ENCODE measurements at places on chromosomes 11 and 22.

- no peak for DNase-seq
Observed at GRCh38 chr11:134905517-134905916, 493.5 kb upstream of the B3GAT1 start.

- no peak for DNase-seq
Observed at GRCh38 chr11:27864611-27865010, 164.4 kb upstream of the BDNF start.

DNA sequence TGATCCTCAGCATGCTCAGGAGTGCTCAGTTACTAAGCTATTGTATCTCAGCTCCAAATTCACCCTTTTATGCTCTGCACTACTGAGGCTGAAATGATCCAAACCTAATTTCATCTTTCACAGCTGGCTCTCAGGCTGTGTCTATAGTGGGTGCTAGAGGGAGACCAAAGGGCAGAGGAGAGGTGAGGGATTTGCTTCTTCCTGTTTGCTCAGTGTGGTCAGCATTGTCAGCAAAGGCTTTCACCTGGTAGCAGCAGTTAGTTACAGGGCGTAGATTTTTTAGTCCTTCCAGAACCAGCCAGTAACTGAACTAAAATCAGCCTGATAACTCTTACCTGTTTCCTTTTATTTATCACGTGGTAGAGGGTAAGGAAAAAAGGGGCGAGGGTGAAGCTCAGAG lies 33.2 kb downstream of the XRCC6 start:
- DNase-seq: no peak

GRCh38 chr22:37661160-37661924 lies 2.8 kb downstream of the PDXP start:
- peak; percentile 79 for DNase-seq

- DNase-seq: no peak
Observed at GRCh38 chr11:69566001-69566400, 75.0 kb upstream of the CCND1 start.

DNA sequence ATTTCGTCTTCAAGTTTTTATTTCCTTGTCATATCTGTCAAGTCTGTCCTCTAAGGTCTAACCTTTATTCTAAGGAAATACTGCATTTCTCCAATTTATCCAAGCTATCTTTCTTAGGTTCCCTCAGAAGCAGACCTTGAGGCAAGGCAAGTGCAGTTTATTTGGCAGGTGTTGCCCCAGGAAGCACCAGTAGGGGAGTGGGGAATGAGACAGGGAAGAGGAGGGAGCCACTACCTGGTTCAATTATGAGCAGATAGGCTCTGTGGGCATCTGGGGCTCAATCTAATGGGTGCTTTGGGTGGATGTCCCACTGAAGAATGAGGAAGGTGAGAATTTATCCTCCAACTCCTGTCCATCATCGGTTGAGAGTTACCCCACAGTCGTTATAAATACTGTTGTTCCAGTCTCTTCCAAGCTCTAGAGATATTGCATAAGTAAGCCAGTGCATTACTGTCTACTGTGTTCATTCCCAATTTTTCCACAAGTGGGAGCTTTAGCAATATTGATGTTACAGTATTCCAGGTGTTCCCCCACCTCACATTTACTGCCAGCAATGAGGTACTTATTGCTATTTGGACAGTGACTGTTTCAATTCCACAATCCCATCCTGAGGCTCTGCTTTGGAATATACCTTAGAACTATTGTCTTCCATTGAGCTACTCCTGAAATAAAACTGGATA lies 154.9 kb upstream of the CEP126 start:
- no peak for DNase-seq

DNA sequence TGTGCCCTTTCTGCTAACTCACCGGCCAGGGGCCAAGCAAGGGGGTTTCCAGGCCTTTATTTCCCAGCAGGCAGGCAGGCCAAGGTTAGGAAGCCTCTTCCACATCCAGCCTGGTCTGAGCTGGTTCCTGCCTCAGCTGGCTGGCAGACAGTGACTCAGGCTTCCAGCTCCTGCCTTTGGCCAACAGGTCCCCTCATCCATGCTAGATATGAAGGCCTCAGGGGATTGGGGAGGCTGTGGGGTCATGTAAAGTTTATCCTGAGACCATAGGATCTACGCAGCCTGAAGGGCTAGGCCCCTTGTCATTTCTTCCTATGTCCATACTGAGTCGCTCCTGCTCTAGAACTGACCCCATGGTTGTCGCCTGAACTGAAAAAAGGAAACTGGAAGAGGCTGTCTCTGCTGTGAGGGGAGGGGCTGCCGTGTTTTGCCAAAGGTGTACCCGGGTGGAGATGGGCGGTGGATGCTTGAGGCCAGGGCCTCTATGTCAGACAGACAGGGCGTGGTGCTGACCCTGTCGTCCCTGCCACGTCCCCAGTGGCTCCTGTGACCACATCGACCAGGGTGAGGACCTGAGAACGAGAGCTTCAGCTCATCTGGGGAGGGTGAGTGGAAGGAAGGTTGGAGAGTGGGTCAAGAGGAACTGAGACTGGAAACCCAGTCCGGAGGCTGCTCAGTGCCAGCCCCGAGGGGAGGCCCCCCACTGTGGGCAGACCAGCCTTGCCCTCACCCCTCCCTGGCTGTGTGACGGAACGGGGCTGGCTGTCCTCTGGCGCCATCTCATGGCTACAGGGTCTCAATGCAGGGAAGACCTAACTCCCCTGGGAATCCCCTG lies 17.0 kb downstream of the P2RY6 start:
- DNase-seq: peak; percentile 66

- DNase-seq: peak; percentile 65
Observed at GRCh38 chr11:106925245-106925644, 93.0 kb downstream of the GUCY1A2 start.

GRCh38 chr22:19641254-19641982 lies 72.9 kb upstream of the SEPTIN5 start:
- peak; percentile 12 for DNase-seq

DNA sequence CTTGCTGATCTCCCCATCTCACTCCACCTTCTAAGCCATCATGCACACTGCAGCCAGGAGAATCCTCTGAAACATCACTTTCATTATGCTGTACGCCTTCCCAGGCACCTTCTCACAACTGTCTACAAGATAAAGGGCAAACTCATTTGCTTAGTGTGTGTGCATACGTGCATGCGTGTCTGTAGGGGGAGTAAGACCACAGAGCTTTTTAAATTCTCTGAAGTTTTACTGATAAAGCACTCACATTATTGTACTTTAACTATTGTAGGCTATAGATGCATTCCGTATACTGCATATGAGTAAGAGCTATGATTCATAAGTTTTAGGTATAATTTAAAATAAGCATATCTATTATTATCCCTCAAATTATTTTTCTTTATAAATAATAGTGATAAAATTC lies 15.3 kb upstream of the ANKK1 start:
- DNase-seq: no peak

GRCh38 chr11:68436985-68437926 lies 23.3 kb upstream of the PPP6R3 start:
- DNase-seq: peak; percentile 61

DNA sequence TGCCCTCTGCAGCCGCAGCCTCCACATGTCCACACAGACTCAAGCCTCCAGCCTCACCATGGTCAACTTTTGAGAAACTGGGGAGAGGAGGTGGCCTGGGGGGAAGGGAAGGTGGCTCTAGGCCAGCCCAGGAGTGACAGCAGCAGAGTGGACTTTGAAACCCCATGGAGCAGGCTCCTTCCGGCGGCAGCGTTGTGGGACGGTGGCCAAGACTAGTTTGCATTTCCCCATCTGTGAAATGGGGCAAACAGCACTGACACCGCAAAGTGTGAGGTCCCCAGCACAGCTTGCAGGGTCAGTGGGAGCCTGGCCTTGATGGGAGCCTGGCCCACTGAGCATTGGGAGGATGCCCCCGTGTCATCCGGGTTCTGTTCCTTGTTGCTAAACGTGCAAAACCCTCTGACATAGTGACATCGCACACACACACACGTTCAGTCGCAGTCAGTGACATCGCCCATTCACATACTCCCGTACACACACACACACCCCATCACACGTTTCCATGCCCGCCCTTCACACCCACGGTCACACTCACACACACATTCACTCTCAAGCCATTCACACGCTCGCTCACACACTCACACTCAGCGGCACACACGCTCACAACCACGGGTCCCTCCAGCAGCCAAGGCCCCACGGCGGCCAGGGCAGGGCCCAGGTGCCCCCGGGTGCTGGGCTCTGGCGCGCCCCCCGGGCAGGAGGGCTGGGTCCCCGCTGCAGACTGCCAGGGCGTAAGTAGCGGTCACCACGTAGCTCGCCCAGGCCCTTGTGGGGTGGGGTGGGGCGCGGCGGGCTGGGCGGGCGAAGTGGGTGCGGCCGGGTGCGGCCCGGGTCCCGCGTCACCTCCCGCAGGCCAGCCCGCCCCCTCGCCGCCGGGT lies 585 bp downstream of the CYB5R3 start:
- DNase-seq: no peak

DNA sequence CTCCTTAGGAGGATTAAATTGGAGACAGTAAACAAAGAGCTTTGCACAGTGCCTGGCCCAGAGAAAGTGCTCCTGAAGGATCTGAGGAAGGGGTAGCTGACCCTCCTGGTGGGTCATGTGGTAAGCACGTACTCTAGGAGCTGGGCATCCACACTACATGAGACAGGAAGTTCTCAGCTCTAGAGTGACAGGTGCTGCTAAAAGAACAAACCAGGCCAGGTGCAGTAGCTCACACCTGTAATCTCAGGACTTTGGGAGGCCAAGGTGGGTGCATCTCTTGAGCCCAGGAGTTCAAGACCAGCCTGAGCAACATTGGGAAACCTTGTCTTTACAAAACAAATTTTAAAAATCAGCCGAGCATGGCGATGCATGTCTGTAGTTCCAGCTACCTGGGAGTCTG lies 13.1 kb downstream of the SLC43A1 start:
- DNase-seq: no peak

DNA sequence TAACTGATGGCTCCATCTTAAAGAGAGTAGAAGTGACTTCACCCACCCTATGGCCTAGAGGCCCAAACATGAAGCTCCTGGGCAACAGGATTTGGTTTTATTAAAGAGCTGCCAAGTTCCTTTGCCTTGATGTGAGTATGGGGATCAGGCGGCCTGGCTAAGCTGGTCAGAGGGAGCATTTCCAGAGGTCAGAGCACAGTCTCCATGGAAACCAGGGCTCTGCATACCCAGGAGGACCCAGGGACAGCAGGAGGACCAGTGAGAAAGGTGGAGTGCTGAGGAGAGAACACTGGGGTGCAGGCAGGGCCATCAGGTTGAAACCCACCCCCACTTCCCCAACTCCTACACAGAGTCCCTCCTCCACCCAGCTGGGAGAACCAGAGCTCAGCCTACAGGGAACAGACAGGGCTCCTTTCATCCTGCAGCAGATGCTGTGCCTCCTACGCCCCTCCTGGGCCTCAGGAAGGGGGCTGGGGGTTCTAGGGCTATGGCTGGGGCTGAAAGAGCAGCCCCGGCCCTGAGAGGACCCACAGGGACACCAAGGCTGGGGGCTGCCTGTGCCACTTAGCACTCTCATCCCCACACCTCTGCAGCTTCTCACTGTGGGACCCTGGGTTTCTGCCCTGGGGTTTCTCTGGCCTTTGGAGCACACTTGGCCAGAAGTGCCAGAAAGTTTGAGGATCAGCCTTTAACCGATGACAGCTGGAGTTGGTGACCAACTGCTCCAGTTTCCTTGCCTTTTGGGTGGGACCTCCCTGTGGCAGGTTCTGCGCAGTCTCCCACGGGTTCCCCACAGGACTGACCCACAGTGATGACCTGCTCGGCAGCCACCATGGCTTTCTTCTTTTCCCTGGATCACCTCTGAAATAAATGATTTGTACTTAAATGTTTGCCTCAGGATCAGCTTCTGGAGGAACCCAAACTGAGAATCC lies 13.8 kb upstream of the P2RY6 start:
- no peak for DNase-seq

DNA sequence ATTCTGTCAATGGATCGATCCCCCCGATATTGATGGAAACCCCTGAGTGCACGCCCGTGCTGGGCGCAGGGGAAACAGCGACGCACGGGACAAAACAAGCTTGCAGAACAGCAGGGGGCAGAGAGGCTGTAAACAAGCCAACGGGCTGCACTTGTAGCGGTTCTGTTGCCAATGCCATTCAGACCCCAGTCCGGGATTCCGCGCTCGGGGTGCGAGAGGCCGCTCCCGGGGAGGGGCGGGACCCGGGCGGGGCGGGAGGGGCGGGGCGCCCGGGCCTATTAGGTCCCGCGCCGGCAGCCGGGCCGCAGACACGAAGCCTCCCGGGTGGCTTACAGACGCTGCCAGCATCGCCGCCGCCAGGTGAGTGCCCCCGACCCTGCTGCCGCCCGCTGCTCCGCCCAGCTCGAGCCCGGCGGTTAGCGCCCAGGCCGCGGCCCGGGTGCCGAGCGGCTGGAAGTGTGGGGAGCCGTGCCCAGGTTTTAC lies at the start of gene BIK:
TSS of gene BIK (plus strand) at position 307 of the 483 bp plus-strand sequence. CDS start 13,273 bp downstream, outside the sequence.
- peak; percentile 17 for DNase-seq

- peak; percentile 69 for DNase-seq
Observed at GRCh38 chr11:74702383-74703007, 28.7 kb downstream of the CHRDL2 start.

DNA sequence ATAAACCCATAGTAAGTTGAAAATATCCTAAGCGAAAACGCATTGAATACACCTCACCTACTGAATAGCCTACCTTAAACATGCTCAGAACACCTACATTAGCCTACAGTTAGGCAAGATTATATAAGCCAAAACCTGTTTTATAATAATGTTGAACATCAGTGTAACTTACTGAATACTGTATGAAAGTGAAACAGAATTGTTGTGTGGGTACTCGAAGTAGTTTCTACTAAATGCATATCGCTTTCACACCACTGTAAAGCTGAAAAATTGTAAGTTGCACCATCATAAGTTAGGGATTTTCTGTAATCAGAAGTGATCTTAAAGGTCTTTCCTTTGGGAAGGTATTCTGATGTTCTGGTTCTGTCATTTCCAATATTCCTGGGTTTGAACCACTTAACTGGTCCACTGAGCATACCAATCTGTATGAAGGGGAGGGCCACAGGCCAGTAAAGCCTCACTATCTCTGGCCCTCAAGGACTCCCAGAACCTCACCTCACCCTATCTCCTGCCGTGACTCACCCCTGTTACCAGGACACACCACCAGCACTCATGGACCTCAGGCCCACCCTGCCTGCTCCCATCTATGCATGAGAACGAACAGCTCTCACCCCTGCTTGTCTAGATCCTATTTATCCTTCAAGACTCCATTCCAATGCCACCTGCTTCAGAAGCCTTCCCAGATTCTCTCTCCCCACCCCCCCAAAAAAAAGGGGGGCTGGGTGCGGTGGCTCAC lies 70.0 kb downstream of the NAT10 start:
- no peak for DNase-seq

DNA sequence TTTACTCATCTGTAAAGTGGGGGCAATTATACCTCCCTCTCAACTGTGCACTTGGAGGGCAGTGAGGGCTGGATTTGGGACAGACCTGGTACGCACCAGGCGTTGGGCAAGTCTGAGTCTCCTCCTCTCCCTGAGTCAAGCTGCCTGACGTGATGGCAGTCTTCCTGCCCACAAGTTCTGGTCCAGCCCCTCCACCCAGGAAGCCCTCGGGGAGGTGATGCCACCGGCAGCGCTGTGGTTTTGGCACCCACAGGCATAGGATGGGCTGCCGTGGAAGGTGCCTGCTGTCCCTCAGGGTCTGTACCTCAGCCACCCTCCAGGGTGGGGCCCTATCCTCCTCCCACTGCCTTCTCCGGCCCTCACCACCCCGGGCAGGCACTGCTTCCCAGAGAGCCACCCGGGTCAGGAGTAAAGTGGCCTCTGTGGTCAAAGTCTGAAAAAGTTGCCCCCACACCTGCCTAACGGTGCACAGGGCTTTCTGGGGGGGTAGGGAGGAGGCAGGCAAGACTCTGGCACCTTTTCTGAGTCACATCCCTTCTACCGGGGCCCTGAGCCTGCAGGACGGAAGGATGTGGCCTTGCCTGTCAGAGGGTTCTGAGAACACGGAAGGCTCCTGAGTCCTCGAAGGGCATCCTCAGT lies 6.5 kb upstream of the APOBEC3H start:
- no peak for DNase-seq

All from fibroblast of skin of abdomen (primary cell).